Posterior vena cava (tissue), 2 donors: ENCODE measurements at places on chromosomes 6 and 20.

DNA sequence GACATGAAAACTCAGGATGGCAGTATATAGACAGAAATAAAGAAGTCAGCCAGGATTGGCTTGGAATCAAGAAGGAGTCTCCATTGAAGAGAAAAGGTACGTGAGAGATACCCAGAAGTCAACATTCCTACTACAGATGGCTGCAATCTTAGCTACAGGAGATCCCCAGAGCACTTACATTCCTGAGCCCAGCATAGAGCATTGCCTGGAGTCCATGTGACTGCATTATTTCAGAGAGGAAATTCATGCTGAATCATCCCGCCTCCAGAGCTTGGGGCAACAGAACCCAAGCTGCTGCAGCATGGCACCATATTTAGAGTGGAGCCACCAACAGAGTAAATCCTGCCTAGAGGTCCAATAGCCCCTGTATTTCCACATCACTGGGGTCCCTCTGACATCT is 125.0 kb upstream of the GRIK2 start:
- DNase-seq, result no peak

DNA sequence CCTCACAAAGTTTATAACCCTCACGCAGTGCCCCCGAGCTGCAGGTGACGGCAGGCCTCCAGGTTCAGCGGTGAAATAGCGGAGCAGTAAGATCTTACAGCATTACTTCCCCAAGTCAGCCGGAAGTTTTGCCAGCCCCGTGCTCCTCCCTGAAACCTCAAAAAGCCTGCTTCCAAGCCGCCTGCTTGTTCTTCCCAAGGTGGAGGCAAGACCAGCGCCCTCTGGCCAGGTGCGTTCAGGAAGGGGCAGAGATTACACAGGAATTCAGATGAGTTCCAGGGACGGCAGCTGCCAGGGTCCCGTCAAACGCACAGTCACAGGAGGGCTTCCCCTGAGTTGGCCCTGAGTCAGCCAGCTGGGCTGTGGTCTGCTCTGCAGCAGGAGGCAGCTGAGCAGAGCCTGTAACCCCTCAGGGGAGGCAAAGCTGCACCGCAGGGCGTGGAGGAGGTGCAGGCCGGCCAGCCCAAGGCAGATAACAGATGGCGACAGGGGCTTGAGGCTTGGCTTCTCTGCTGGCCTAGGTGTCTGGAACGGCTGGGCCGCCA is 124.1 kb upstream of the RPS6KA2 start:
- no peak for DNase-seq

GRCh38 chr20:37343994-37344355 is 2.0 kb upstream of the SRC start:
- no peak for DNase-seq

- no peak for DNase-seq
These were observed 141.9 kb downstream of the ID4 start for GRCh38 chr6:19979059-19979458.

DNA sequence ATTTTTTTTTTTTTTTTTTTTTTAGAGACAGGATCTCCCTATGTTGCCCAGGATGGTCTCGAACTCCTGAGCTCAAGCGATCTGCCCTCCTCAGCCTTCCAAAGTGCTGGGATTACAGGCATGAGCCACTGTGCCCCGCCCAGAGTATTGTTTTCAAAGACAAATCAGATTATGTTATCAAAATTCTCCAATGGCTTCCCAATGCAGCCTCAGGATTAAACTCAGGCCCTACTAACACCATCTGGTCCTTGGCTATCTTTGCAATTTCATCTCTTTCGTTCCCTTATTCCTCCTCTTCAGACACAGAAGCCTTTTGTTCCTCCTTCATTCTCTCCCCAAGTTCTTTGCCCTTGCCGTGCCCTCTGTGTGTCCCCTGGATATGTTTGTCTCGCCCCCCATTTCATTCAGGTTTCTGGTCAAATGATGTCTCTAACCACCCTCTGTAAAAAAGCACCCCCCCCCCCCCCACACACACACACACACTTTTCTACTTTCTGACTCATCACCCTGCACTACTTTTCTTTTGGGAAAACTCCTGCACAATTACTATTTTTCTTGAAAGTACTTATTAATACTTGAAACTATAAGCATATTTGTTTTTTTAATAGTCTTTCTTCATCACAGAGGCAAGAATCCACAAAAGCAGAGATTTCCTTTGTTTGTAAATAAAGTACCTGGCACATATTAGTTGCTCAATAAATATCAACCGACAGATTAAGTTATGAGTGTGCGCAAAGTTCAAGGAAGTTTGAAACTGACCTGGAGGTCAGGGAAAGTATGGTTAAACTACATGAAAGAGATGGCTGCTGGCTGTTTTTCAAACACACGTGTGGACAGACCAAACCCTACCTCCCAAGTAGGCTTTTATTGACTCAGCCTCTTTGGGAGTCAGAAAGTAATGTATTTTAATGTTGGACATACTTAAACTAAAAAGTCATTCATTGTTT is 16.7 kb downstream of the BTN1A1 start:
- no peak for DNase-seq

GRCh38 chr6:41676431-41676830 is 38.2 kb downstream of the MDFI start:
- DNase-seq, result no peak

GRCh38 chr6:150747155-150747554 is 118.3 kb upstream of the MTHFD1L start:
- no peak for DNase-seq

DNA sequence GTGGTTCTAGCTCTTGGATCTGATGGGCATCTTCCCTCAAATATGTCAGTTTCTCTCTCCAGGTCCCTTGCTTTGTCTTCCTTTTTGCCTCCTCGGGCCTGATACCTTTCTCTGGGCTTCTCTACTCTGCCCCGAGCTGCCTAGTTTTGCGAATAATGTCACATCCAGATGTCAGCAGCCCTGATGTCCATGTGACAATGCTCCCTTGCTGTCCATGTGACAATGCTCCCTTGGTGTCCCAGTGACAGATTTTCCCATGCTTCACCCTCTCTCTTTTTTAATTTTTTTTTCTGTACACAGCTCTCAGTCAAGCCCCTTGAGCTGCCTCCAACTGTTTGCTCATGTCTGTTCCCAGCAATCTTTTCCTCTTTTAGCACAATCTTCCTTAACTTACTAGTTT is 6.4 kb downstream of the TRAF3IP2 start:
- no peak for DNase-seq

GRCh38 chr20:9490161-9490560 is 24.2 kb upstream of the LAMP5 start:
- no peak for DNase-seq
